Stimulated activated CD8-positive, alpha-beta memory T cell treated with anti-CD3 and anti-CD28 coated beads, Interleukin-4, amount 100 ng/mL, for 24 hours (primary cell): ENCODE measurements at places on chromosomes 13 and 19.
A peak's percentile ranks its signal among the peaks of the same experiment; 100 is the strongest.

DNA sequence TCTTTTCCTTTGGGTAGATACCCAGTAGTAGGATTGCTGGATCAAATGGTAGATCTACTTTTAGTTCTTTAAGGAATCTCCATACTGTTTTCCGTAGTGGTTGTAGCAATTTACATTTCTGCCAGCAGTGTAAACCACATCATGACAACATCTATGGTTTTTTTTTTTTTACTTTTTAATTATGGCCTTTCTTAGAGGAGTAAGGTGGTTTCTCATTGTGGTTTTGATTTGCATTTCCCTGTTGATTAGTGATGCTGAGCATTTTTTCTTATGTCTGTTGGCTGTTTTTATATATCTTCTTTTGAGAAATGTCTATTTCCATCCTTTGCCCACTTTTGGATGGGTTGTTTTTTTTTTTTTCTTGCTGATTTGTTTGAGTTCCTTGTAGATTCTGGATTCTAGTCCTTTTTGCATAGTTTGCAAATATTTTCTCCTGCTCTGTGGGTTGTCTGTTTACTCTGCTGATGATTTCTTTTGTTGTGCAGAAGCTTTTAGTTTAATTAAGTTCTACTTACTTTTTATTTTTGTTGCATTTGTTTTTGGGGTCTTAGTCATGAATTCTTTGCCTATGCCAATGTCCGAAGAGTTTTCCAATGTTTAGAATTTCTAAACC lies 38.8 kb downstream of the TDRD3 start:
- no peak for DNase-seq

- DNase-seq: no peak
Measured at GRCh38 chr19:44925114-44925891, 10.9 kb downstream of the APOC1 start.

DNA sequence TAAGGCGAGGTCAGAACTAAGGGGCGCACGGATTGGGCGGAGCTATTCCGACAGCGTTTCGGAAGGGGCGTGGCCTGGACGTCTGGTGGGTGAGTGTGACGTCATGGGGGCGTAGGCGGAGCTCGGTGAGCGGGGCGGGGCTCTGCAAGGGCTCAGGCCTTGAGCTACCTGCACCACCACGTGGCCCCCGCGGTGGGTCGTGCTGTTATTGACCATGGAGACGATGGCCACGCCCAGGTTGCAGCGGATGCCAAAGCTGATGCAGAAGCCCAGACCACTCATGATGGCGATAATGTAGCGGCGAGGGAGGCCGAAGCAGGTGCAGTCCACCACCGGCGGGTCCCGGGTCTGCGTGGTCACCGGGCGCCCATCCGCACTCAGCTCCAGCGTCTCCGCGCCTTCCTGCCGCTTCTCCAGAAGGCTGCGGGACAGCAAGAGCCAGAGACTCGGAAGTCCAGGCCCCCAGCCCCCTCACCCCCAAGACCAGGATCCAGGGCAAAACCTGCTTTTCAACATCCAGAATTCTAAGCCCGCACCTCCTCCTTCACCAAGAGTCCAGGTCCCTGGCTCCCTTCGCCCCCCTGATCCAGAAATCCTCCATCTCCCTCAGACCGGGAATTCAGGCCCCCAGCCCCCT lies 4.8 kb downstream of the SLC17A7 start:
- DNase-seq: peak; percentile 47

DNA sequence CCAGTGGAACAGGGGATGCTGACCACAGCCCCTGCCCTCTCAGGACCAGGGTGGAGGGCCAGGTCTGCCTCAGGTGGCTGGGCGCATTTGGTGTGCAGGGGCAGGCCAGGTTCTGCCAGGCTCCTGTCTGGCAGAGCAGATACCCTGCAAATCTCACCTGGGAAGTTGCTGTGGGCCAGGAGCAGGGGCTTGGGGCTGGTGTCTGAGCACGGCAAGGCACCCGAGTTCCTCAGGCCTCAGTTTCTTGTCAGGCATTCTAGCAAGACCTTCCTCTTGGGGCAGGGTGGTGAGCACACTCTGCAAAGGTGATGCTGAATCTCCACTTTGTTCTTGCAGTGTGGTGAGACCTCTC lies 1.1 kb downstream of the CRTC1 start:
- DNase-seq: no peak

DNA sequence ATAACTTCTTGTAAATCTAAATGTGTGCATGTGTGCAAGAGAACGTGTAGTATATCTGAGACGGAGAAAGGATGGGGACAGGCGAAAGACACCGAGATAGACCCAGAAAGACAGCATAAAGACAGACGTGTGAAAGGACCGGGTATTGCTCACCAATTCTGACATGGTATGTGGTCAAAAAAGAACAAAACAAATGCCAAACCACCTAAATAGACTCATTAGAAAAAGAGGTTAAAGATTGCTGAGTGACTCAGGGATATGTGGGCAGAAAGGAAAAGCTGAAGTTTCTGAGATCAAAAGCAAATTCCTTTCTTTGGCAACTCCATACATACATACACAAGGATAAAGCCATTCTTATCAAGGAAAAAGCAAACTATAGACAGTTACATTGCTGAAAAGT lies 179.7 kb upstream of the TSC22D1 start:
- DNase-seq: no peak

DNA sequence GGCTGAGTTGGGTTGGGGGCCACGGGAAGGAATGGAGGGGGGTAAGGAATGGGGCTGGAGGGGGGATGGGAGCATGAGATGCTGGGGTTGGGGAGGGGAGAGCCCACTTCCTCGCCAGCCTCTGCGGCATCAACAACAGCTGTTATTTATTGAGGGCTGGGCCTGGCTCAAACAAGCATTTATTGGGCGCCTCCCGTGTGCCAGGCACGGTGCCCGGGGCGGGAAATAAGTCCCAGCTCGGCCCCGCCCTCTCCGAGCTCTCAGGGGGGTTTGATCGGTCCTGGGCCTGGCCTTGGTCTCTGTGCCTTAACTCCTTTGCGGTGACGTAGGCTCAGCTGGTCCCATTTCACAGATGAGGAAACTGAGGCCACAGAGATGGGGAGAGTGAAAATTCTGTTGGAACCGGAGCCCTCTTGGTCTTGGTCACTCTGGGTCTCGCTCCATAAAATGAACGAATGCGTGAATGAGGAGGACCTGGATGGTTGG lies 919 bp upstream of the ADAMTS10 start:
- no peak for DNase-seq

DNA sequence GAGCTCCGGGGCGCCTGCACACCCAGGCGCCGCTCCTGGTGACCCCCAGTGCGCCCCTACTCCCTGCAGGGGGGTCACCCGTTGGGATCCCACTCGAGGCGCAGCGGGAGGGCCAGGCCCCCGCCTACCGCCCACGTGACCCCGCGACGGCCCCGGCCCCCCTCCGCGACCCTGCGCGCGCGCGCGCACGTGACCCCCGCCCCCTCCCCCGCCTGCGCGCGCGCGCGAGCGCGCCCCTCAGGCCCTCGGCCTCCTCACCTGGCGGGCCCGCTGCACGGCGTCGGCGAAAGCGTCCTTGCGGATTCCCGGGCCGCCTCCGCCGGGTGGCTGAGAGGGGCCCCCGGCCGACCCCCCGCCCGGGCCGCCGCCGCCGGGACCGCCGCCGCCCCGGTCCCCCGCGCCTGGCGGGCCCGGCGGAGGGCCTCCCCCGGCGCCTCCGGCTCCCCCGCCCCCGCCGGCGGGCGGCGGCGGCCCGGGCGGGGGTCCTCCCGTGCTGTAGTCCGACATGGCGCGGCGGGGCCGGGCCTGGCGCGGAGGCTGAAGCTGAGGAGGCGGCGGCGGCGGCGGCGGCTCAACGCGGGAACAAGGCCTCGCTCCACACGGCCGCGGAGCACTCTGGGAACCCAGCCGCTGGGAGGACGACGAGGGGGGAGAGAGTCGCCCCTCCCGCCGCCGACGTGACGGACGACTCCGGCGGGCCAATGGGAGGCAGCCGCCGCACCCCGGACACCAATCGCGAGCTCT lies at the start of gene KHSRP:
KHSRP (minus strand) TSS at position 617 of the 744 bp plus-strand sequence; CDS start at position 507, 110 bp downstream.
- no peak for DNase-seq

GRCh38 chr13:40176242-40176641 lies 490.2 kb downstream of the FOXO1 start:
- no peak for DNase-seq

DNA sequence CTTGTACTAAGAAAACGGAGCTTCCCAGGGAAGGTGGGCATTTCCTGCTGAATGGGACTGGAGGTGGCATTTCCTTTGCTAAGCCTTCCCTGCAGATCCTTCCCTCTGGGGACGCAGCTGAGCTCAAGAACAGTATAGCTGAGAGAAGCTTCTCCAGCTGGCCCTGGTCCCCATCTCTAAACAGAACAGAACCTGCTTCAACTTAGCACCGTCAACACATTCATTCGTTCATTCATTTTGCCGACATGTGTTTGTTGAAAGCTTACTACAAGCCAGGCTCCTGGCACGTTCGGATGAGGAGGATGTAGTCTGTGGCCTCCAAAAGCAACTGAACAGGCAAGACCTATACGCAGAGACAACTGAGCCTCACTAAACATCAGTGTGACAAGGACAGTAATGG lies 36.6 kb upstream of the PEPD start:
- DNase-seq: no peak

DNA sequence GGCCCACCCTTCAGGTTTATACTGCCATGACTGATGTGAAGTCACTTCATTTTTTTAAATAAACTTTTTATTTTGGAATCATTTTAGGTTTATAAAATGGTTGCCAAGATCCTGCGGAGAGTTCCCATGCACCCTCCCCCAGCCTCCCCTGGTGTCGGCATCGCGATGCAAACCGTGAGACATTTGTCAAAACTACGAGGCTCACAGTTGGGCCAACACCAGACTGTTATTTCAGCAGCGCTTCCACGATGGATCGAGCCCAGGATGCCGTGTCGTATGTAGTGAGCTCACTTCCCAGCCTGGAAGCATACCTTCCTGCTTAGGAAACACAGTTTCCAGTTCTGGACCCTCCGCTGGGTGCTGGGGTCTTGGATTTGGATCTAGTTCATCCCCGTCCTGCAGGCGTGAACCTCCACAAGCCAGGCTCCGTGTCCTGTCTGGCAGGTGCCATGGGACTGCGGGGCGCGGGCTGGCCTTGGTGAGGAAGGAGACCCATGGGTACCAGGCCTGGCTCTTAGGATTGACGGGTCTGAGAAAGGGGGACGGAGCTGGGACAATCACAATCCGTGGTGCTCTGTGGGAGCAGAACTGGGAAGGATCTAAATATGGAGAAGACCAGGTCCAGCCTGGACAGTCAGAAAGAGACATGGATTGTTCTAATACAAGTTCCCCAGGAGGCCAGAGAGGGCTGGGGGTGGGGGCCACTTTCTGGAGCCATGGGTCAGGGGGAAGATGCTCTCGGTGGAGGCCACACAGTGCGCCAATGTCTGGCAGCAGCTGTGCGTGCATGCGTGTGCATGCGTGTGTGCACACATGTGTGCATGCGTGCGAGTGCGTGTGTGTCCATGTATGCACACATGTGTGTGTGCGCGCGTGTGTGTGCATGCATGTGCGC lies 2.4 kb upstream of the SBK2 start:
- DNase-seq: no peak

DNA sequence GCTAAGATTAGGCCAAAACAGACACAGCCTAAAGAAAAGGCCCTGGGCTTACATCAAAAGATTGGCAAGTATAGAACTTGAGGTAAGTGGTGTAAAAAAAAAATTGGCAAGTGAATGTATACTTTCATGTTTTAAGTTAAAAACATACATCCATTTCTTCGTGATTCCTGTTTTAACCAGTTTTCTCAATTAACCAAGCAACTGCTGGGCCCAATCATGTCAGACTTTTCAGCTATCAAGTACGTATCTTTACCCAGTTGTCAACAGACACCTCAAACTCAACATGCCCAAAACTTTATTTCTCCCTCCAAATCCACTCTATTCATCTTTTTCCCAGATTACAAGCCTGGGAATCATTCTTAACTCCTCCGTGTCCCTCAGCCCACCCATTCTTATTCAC lies 1.0 kb downstream of the PCID2 start:
- DNase-seq: no peak

DNA sequence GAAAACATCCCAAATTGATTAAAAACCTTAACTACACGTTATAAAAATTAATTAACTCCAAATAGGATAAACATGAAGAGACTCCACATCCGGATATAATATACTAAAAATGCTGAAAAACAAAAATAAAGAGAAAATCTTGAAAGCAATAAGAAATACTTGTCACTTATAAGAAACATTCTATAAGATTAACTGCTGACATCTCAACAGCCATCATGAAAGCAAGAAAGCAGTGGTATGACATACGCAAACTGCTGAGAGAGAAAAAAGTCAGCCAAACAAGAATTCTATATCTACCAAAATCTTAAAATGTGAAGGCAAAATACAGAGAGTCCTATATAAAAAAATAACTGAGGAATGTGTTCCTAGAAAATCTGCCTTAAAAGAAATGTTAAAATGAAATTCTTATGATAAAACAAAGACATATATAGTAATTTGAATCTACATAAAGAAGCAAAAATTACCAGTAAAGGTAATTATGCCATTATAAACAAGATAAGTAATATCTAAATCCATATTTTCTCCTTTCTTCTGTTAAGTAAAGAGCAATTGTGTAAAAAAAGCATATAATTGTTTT lies 1851.1 kb downstream of the PCDH9 start:
- no peak for DNase-seq

- DNase-seq: no peak
Measured at GRCh38 chr19:17309965-17310461, 650 bp downstream of the DDA1 start.

- DNase-seq: no peak
Measured at GRCh38 chr13:25351404-25351803, 20.4 kb upstream of the ATP8A2 start.

- DNase-seq: no peak
Measured at GRCh38 chr13:43289470-43290255, 266.3 kb downstream of the DNAJC15 start.
